NCI-H510A treated with DMSO at 0.1 percent for 48 hours (cell line): ENCODE measurements at places on chromosomes 16 and 17.

GRCh38 chr17:19630661-19631060, 17.9 kb upstream of the ALDH3A2 start:
- no peak for DNase-seq

DNA sequence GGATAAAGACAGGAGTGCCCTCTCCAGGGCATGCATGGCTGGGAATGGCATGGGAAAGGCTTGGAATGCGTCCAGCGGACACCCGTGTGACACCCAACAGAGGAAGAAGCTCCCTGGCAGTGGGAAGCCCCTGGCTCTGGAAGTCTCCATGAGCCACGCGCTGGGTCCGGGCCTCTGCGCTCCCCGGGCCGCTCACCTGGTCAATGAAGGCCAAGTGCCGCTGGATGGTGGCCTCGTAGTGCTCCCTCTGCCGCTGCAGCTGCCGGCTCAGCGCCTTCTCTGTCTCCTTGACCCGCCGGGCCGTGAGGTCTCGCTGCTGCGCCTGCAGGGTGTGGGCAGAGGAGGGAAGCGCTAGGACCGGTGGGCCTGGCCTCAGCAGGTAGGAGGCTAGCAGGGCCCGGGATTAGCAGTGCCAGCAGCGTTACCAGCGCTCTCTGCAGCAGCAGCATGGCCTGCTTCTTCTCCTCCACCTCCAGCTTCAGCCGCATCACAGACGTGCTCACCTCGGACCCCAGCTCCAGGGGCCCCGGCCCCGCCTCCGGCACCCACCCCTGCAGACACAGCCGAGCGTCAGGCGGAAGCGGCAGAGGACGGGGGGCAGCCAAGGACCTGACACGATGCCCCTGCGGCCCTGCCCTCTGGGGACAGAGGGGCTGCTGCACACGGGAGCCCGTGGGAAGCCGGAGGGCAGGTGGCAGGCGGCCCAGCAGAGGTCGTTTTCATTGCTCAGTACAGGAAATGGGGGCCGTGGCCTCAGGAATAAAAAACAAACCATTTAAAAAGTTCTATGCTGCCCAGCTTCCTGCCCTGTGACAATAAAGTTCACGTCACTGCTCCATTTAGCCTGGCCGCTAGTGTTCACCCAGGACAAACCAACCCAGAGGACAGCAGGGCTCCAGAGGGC, 26.0 kb downstream of the CEP131 start:
- no peak for DNase-seq

DNA sequence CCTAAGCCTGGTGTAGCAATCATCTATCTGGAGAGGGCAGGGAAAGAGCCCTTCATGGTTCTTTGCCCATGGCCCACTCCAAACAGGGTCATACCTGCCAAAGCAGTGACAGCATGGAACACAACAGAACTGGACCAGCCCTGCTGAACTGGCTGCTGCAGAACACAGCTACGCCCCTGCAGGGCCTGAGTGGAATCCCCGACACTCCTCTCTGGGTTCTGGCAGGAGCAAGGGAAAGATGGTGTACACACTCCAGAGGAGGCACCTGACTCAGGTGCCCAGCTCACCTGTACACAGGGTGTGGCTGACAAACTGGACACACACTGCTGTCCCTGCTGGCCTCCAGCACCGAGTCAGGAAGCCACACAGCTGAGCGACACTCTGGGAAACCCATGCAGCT, 19.8 kb downstream of the MIEF2 start:
- DNase-seq, result no peak

GRCh38 chr16:5776876-5777275, 679.3 kb upstream of the EEF2KMT start:
- DNase-seq, result no peak

- no peak for DNase-seq
Observed at GRCh38 chr16:72856797-72857196, 191.1 kb downstream of the ZFHX3 start.
